ENCODE measurements at places on chromosomes 11 and 22. TPM values are rescaled to one million over a fixed set of nuclear protein-coding genes. Genes with fewer than 3 reads are reported as not detected.

Gene OR5B21
- total RNA-seq = 0.42 TPM

Gene OR52I2
- not detected for total RNA-seq

DNA sequence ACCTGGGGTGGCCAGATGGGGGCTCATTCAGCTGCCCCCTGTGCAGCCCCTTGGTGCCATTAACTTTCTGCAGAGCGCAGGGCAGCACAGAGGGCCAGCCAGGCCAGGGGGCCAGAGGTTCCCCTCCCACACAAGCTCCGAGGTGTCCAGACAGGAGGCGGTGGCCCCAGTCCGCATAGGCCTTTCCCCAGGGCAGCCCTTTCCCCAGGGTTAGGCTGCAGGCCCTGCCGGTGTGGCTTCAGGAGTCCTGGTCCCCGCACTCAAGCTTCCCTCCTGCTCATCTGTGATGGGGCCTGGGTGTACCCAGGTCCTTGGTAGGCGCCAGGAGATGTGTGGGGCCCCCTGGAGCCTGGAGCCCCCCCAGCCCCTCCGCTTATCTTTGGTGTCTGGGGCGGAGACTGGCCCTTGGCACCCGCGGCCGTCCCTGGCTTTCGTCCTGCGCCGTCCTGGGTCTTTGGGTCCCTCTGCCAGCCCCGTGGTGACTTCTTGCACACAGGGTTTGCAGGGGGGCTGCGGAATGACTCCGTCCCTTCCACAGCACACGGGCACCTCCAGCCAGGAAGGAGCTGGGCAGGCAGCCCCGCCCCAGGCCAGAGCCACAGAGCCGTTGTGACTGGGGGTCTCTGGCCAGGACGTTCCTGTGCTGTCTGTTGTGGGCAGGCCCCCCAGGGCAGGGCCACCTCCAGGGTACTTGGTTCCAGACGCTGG is 8.9 kb downstream of the BRSK2 start:
- DNase-seq = no peak

Gene DERL3
- 5.8 TPM for total RNA-seq

Gene BEST1
- not detected for total RNA-seq

GRCh38 chr11:6576471-6577373 is 26.7 kb downstream of the RRP8 start:
- no peak for DNase-seq

GRCh38 chr11:84035645-84036044 is 749.5 kb upstream of the CCDC90B start:
- no peak for DNase-seq

DNA sequence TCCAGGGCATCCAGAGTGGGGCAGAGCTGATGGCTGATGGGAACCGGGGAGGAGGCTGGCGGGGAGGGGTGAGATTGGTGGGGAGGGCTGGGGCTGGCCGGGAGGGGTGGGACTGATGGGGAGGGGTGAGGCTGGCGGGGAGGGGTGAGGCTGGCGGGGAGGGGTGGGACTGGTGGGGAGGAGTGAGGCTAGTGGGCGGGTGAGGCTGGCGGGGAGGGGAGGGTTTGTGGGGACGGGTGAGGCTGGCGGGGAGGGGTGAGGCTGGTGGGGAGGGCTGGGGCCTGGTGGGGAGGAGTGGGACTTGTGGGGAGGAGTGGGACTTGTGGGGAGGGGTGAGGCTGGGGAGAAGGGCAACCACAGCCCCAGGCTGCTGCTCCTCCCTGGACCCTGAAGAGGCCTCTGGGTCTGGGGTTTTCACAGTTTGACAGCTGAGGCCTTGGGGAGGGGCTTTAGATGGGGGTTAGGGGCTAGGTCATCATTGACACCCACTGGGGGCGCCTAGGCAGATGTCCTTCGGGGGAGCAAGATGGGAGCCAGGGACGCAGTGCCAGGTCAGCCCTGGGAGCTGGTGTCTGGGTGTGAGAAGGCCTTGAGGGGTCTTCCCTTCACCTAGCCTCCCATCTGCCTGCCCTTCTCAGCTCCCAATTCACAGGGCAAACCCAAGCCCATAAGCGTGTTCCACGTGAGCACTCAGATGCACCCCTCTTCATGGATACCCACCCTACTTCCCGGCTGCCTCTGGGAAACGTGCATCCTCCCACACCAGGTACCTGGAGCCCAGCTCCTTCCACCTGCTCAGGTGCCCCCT is 26.7 kb downstream of the PARVG start:
- DNase-seq = no peak

GRCh38 chr11:2448661-2449547 is 4.1 kb downstream of the KCNQ1 start:
- no peak for DNase-seq

DNA sequence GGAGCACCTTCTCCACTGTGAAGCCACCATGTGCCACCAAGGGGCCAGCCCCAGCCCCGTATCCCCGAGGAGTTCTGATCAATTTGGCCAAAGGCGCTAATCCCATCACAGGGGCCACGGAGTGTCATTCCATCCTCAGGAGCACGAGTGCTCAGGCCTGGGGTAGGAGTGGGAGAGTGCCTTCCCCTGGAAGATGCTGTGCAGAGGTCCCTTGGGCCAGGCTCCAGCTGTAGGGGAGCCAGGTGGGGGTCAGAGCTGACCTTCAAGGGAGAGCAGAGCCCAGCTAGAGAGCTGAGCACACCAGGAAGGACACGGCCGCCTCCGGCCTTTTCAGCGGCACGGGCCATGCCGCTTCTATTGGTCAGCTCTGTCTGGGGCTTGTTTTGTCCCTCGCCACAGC is 1459.9 kb downstream of the BRD1 start:
- DNase-seq = no peak

Gene OR5A1
- total RNA-seq = not detected
